CD4-positive, alpha-beta T cell treated with Interleukin-10 for 1 hour (primary cell): ENCODE measurements at places on chromosomes 7 and 10.

- no peak for DNase-seq
Measured at GRCh38 chr7:30921540-30922401, 10.1 kb downstream of the AQP1 start.

- no peak for DNase-seq
Measured at GRCh38 chr10:9097991-9098306, 1043.5 kb downstream of the GATA3 start.

DNA sequence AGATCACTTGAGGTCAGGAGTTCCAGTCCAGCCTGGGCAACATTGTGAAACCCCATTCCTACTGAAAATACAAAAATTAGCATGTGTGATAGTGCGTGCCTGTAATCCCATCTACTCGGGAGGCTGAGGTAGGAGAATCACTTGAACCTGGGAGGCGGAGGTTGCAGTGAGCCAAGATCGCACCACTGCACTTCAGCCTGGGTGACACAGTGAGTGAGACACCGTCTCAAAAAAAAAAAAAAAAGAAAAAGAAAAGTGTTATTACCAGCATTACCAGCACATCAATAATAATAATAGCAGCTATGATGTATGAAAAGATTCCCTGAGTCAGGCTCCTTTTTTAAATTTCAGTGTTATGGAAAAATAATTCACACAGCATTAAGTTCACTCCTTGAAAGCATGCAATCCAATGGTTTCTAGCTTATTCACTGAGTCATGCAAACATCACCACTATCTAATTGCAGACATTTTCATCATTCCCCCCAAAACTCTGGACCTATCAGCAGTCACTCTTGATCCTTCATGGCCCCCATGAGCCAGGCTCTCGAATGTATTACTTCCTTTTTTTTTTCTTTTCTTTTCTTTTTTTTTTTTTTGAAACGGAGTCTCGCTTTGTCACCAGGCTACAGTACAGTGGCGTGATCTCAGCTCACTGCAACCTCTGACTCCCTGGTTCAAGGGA lies 228.4 kb downstream of the FANK1 start:
- no peak for DNase-seq

DNA sequence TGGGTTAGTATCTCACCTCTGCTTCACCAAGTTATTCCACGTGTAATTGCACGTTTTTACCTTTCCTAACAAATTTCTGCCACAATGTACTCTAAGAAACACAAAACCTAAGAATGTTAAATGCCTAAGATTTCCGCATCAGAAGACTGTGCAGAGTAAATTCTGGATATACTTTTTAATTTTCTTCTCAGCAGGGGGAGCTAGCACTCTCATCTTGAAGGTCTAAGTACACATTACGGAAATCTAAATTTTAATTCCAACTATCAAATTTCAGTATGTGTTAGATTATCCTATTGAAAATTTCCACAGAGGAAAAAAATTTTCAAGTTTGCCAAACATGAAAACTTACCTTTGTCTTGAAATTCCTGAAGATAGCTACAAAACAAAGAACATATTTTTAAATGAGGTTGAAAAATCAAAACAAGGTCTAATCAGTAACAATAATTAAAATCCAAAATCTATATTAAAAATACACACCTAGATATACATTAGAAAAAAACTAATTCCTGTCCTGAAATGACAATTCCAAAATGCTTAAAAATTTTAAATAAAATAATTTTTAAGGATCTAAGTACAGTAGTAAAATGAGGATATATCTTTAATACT lies 10.5 kb downstream of the SKAP2 start:
- peak; percentile 39 for DNase-seq

- DNase-seq: no peak
Measured at GRCh38 chr10:5951167-5951711, 26.1 kb downstream of the IL15RA start.

DNA sequence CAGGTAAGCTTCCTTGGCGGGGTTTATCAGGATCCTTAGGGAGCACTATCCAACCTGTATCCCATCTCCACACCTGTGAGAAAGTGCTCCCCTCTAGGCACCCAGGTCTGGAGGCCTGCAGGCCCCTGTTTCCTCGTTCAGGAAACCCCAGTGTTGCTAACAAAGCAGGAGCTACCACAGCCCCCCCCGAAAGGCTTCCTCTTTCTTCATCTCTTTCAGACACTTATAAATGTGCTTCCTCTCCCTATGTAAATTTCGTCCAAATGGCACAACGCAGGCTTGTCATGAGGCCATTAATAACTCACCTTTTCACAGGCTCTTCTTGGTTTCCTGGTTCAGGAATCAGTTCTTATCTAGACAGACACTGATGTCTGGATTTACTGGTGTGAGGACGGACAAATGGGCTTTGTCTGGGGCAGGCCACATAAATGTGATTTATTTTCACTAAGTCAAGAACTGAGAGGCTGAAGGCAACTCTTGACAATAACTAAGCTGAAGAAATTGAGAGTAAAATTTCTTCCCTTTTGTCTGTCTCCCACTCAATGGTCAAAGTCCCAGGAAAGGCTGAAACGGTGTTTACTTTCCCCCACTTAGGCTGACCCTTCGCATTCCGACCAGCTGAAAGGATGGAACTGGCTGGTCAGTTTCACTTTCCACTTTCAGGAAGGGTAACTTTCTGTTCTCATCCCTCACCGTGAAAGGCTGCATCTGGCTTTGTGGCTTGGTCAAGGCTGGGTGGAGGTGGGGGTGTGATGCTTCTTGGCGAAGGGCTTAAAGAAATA lies 46.8 kb downstream of the PIK3AP1 start:
- peak; percentile 27 for DNase-seq

- peak; percentile 39 for DNase-seq
Measured at GRCh38 chr7:140656548-140657515, 15.9 kb upstream of the ADCK2 start.
